CD4-positive, alpha-beta T cell treated with Interleukin-21 for 1 hour (primary cell): ENCODE measurements at places on chromosomes 6 and 20.

DNA sequence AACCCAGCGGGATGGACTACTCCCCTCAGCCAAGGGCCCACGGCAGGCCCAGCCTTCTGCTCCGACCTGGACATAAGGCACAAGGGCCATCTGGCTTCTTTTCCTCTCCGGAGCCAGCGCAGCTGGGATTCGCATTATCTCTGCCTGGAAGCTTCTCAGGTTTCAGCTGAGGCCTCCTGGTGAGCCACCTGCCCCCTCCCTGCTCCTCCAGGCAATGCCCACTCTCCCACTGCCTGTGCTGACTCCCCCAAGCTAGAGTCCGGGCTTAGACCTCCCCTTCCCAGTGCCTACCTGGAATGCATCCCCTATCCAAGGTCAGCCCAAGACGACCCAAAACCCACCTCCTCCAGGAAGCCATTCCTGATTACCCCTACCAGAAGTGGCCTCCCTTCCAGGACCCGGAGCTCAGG is 60.7 kb downstream of the EZR start:
- DNase-seq: no peak

- DNase-seq: no peak
Measured at GRCh38 chr6:109039795-109040194, 54.9 kb downstream of the SESN1 start.

GRCh38 chr6:41273714-41274113 is 12.8 kb downstream of the TREM1 start:
- DNase-seq: no peak

- DNase-seq: peak; percentile 53
Measured at GRCh38 chr6:139540276-139540675, 165.8 kb upstream of the CITED2 start.

DNA sequence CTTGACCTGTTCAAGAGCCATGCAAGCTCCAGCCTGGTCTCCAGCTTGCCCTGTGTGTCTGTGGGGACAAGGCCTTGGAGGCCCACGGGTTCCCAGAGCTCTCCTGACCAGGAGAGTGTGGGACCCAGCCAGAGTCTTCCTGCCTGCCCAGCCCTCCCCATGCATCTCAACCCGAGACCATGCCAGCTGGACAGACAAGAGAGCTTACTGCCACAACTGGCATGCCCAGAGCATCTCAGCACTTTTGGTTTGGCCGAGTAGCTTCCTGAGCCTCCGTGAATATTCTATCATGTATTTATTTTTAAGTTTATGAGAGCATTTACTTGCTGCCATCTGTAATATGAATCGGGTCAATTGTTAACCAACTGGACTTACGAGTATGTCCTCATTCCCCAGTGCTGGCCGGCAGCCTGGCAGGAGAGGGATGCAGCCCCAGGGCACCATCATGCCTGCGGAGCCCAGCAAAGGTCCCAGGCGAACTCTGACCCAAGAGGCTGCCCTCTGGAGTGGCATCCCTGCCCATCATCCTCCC is 14.9 kb downstream of the IP6K3 start:
- no peak for DNase-seq

GRCh38 chr6:73631849-73632248 is 21.9 kb downstream of the SLC17A5 start:
- no peak for DNase-seq

GRCh38 chr20:2151858-2152281 is 50.2 kb downstream of the STK35 start:
- no peak for DNase-seq

DNA sequence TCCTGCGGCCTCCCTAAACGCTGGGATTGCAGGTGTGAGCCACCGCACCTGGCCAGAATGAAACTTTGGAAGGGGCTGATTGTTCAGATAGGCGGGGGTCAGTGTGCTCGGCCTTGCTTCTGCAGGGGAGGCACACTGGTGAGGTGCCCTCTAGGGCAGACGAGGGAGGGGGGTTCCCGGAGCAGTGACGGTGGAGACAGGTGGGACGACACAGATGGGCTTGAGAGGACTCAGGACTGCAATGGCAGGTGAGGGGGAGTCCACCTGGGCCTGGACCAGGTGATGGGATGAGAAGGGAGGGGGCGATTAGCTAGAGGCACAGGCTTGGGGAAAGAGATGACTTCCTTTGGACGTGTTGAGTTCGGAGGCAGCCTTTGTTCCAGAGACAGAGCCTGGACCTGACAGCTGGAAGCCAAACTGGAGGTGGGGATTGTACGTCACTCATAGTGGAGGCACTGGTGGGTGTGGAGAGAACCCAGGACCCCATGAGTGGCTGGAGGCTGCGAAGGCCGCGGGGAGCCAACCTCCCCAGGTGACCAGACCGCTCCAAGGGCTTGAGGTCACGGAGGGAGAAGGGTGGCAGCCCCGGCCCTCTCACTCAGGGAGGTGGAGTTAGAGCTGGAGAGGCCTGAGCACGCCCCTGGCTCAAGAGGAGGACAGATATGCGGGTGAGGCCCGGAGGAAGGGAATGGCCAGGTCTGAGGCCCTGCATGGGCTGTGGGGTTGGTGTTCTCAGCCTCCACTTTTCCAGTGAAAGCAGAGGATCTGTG is 10.5 kb upstream of the MAP1LC3A start:
- DNase-seq: no peak

DNA sequence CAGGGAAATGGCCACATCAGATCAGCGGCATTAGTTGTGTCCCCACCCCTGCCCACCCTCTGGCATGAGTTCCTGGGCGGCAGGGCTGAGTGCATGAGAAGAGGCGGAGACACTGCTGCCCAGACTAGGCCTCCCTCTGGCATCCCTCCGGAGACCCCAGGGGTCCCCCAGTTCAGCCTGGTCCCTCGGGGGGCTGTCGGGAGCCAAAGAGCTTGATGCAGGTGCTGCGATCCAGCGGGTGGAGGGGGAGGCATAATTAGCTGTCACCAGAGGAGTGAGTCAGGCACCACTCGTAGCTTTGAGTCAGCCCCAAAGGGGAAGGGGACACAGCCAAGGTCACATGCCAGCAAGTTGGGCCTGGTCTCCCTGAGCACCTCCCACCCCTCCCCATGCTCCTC is 34.5 kb downstream of the DLGAP4 start:
- DNase-seq: no peak

DNA sequence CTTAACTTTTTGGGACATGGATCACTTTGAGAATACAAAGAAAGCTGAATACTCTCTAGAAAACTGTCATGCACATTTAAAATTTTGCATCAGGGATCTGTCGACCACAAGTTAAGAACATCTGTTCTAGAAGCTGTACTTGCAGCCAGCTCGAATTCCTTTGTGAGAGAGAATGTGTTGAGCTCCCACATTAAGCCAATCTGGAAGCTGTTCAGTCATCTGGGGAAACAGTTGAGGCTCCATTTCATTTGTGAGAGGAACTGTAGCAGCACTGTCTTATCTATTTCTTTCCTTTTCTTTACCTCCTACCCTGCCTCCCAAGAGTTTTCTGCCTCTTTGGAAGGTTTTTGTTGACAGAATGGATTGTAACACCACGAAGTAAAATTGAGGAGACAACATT is 50.8 kb downstream of the KAT14 start:
- no peak for DNase-seq

DNA sequence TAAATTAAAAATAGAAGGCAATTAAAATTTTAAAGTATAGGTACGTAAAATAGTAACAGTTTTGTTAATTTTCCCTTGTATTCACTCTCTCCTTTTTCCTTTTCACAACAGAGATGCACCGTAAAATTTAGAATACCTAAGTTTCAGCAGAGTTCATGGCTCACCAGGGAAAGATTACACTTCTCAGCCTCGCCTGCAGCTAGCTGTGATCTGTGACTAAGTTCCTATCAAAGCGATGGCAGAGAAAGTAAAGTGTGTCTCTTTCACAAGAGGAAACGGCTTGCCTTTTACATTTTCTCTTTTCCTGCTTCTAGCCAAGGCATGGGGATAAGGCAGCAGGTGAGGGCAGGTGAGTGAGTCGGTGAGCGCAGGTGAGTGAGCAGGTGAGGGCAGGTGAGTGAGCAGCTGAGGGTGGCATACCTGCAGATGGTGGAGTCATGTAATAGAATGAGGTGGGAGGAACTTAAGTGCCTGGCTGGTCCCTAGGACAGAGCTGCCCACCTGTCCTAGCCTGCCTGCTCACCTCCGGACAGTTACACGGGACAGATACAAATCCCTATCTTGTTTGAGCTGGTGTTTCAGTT is 30.9 kb downstream of the ZFP64 start:
- no peak for DNase-seq

GRCh38 chr6:13711324-13711732 is 307 bp downstream of the RANBP9 start:
- peak; percentile 79 for DNase-seq

GRCh38 chr6:31578184-31579118 is 3.1 kb downstream of the TNF start:
- peak; percentile 34 for DNase-seq

DNA sequence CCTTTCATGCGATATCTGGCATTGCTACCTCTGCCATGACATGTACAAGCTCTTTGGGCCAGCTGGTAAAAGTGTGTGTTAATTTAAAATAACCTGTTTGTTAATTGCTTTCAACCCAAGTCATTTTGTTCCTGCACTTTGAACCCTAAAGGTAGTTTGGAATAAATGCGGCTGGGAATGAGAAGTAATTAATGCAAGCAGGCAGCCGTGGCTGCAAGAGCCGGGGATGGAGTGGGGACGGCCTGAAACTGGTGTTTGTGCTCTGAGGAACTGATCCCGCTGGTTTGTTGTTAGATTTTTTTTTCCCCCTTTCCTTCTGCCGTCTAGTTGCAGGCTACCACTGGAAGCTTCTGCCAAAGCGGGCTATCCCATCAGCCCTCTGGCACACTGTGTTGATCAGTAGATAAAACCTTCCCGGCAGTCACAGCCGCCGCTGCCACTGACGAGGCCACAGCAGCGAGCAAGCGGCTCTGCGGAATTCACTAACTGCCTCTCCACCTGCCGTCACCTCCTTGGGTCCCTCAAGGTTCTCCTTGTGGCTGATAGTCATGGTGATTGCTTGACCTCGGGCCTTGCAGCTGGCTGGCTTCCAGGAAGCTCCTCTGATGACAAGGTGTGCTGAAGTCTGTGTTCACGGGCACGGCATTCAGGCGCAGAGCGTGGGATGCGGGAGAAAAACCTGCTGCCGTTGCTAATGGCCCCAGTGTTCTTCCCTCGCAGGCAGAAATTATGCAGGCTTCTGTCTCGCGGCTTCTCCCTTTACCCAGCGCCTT is 315.9 kb downstream of the TFAP2A start:
- no peak for DNase-seq

DNA sequence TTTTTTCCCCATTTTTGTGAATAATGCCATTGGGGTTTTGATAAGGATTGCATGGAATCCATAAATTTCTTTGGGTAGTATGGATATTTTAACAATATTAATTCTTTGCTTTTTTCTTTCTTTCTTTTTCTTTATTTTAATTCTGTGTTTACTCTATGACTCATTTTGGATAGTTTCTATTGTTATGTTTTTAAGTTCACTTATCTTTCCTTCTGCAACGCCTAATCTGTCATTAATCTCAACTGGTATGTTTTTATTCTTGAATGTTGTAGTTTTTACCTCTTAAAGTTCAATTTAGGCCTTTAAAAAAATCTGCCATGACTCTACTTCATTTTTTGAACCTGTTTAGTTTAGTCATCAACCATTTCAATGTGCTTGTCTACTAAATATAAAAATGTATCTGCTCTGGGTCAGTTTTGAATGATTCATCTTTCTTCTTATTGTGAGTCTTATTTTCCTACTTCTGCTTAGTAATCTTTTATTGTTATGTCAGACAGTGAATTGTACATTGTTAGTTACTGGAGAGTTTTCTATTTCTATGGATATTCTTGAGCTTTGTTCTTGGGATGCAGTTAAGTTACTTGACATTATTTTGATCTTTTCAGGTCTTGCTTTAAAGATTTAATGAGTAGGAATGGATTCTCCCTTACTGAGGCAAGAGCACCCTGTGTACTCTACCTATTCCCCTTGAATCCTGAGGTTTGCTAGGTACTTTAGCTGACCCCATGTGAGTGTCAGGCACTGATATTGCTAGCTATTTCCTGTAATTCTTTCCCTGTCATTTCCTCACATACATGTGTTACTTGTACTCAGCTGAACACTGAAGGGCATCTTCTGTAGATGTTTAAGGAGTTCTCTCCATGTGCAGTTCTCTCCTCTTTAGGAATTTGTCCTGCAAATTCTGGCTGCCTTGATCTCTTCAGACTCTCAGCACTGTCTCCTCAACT is 104.2 kb downstream of the TFAP2B start:
- DNase-seq: no peak

- DNase-seq: no peak
Measured at GRCh38 chr6:166330612-166331011, 11.7 kb downstream of the SFT2D1 start.

DNA sequence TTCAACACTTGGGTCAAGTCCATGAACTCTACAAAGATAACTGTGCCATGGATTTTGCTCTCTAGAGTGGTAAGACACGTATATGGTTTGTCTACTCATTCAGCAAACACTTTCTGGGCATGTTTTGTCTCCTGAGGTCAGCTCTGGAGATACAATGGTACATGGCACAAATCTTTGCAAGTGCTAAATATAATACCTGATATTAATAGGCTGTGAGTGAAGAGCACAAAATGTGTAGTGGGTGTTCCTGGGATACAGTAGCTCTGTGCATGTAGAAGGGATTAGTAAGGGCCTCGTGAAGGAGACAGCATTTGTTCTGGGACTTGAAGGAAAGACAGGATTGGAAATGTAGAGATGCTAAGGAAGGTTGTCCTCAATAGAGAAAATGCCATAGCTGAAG is 360.9 kb downstream of the BCKDHB start:
- no peak for DNase-seq

GRCh38 chr6:119832411-119832810 is 482.9 kb upstream of the MAN1A1 start:
- no peak for DNase-seq

GRCh38 chr6:9620263-9620662 is 794.6 kb downstream of the TFAP2A start:
- DNase-seq: no peak

DNA sequence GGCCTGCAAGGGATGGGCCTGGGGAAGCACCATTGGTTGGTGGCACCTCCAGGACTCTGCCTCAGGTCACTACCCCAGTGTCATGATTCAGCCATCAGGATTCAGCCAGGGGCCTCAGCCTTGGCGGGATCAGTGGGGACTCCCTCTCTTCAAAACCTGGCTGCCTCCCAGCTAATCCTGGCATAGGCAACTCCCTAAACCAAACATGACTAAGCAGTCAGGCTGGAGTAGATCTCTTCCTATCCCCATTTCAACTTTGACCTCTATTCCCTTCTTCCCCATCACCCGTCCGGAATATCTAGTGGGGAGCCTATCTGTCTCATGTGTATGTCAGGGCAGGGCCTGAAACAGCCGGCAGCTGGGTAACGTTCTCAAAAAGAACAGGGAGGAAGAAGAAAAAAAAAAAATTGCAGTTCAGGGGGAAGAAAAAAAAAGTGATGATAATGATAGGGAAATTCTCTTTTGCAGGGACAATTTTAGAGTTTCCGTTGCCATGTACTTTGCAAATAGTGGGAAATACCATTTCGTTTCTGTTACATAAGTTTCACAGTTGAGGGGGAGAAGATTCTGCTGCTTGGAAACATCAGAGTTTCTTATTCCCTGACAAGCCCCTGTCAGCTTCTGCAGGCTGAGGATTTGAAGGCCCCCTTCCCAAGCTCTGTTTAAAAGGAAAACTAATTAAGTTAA is 4.1 kb upstream of the PREX1 start:
- DNase-seq: no peak

GRCh38 chr6:161017766-161018564 is 26.4 kb downstream of the MAP3K4 start:
- DNase-seq: no peak
